GM03348 (cell line): ENCODE measurements at places on chromosomes 7 and 10.

DNA sequence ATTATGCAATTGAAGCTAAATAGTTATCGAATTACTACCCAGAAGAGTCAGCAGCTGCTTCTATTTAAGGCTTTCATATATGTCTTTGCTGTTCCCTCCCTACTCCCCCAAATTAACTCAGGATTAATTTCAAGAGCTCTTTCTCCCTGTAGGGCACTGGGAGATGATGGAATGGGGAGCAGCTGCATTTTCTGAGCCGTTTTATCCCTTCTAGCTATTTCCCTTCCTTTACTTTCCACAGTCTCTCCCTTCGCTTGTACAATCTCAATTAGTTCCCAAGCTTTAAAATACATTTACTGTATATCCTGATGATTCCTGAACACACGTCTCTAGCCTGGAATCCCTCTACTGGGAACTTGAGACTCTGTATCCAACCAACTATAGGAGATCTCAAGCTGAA, 19.8 kb upstream of the TSPAN12 start:
- no peak for DNase-seq

DNA sequence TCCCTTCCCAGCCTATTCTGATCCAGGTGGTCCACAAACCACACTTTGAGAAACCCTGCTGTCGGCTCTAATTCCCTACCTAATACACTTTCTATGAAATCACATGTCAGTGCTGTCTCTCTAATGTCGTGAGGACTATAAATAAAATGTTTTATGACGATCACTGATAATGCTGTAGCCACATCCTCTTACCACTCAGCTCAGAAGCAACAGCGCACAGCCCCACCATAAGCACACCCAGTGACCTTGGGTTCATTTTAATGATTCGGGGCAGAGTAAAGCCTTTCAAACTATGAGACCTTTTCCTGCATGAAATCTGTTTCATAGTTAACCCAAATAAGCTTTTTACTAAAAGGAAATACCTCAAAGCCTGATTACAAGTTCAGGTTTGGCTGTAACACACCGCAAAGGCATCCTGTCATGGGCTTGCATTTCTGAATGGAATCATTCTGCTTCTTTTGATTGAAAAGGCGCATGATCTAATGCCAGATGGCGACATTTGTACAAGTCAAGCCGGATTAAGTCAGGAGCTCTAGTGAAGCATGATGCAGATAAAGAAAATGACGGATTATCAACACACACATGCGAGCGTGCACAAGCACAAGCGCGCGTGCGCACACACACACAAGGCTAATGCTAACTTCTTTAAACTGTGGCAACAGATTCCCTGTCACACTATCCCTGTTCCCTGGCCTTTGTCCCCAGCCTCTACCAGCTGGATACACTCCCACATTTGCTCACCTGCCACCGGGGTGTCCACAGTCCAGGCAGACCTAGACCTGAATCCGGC, 180.5 kb upstream of the PDE1C start:
- no peak for DNase-seq

DNA sequence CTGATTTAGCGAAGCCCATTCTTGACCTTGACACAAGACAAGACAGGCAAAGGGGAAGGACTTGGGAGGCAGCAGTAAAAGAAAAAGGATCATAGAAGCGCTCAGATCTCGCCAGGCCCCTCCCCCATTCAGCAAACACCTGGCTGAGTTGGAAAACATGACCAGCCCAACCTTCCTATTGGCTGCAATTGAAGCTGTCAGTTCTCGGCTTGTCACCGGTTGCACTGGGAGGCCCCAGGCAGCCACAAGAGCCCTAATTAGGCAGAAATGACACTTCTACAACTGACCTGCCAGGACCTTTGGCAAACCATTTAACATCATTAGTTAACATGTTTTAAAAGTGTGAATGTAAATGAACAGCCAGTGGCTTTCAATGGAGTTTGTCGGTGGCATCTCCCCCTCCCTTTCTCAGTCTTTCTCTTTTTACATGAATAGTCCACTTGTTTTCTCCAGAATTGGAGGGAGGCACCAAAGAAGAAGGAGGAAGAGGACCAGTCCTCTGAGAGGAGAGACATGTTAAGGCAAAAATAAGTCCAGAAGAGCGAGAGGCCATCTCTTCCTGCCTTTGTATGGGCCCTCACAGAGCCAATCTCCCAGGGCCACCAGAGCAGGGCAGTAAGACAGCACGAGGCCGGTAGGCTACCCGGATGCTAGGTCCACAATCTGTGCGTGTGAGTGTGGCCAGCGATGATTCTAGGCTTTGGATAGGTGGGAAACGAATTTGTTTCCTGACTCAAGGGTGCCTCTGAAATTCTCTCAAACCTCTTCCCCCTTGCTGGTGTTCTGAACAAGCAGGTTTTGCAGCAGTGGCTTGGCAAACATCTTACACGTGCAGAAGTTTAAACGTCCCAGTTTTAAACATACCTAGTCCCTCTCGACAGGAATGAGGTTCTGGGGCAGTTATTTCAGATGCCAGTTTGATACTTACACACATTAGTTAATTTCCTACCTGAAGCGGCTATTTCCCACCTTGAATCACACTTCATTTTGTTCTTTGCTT, 15.0 kb upstream of the ENO4 start:
- no peak for DNase-seq

DNA sequence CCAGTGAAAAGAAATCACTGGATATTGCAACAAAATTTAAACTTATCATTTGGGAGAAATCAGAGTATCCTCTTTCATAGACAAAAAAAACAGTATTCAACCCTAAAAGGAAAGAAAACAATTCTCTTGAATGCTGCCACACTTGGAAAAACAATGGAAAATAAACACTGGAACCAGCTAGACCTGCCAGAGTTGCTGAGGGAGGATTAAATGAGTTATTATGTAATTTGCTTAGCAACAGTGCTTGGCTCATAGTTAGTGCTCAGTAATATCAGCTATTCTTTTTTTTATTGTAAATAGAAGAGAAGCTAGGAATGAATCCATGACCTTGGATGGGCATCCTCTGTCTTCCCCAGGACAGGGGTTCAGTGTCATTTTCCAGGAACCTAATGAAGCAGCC, 11.0 kb upstream of the ZNF273 start:
- peak; percentile 2 for DNase-seq

GRCh38 chr7:40470091-40470592, 335.3 kb downstream of the SUGCT start:
- DNase-seq: peak; percentile 47

- peak; percentile 36 for DNase-seq
Observed at GRCh38 chr10:59098831-59099452, 77.5 kb upstream of the PHYHIPL start.

GRCh38 chr10:53724581-53724980, 952.0 kb upstream of the MBL2 start:
- DNase-seq: no peak
